Kidney (tissue), 22 donors: ENCODE measurements at places on chromosomes 2 and 18.
A peak's percentile ranks its signal among the peaks of the same experiment; 100 is the strongest.

GRCh38 chr18:46070815-46071652 is 1.0 kb downstream of the PSTPIP2 start:
- peak overlapping the region; percentile 59 for H3K4me3 ChIP-seq
- no peaks in the 10 kb centered on the region for H3K36me3 ChIP-seq
- H3K27me3 ChIP-seq, result no peaks in the 10 kb centered on the region
- no peak overlapping the region for H3K27ac ChIP-seq
- no peaks in the 10 kb centered on the region for H3K4me1 ChIP-seq

DNA sequence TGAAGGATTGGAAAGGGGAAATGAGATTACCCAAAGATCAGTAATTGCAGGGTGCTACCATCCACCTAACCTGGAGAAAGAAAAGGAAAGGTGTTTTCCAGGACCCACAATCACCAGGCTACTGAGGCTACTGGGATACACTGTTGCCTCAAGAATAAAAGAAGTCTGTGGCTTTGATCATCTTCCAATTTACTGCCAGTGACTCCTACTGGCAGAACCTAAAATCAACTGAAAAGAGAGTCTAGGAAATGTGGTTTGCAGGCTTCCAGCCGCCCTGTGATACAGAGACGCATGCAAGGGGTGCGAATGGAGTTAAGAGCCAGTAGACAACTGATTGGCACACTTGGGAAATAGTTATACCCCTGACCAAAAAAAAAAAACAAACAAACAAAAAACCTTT is 16.6 kb upstream of the TTL start:
- H3K27ac ChIP-seq, result no peak overlapping the region
- no peaks in the 10 kb centered on the region for H3K4me1 ChIP-seq
- no peak overlapping the region for H3K4me3 ChIP-seq
- no peaks in the 10 kb centered on the region for H3K36me3 ChIP-seq

GRCh38 chr2:4134551-4135550 is 431.5 kb downstream of the DCDC2C start:
- peaks cover 5% of the 10 kb centered on the region for H3K4me1 ChIP-seq
- no peak overlapping the region for H3K27ac ChIP-seq

- no peak overlapping the region for H3K27ac ChIP-seq
- no peaks in the 10 kb centered on the region for H3K36me3 ChIP-seq
- no peaks in the 10 kb centered on the region for H3K4me1 ChIP-seq
- no peaks in the 10 kb centered on the region for H3K27me3 ChIP-seq
- peak; percentile 43 for DNase-seq
- H3K4me3 ChIP-seq, result no peak overlapping the region
These were observed 50.6 kb downstream of the RAPH1 start for GRCh38 chr2:203484266-203485112.

GRCh38 chr2:1509271-1510065 is 96.2 kb downstream of the TPO start:
- no peaks in the 10 kb centered on the region for H3K4me1 ChIP-seq
- H3K36me3 ChIP-seq, result no peaks in the 10 kb centered on the region
- no peak overlapping the region for H3K4me3 ChIP-seq
- DNase-seq, result no peak
- H3K27me3 ChIP-seq, result no peaks in the 10 kb centered on the region

DNA sequence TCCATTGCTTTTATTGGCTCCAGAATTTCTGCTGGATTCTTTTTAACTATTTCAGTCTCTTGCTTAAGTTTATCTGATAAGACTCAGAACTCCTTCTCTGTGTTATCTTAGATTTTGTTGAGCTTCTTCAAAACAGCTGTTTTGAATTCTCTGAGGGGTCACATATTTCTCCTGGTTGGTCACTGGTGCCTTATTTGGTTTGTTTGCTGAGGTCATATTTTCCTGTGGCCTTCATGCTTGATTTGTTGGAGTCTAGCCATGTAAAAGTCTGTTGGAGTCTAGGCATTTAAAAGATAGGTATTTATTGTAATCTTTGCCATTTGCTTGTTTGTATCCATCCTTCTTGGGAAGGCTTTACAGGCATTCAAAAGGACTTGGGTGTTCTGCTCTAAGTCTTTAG is 398.7 kb downstream of the DSEL start:
- no peaks in the 10 kb centered on the region for H3K4me1 ChIP-seq
- no peak overlapping the region for H3K27ac ChIP-seq
- no peaks in the 10 kb centered on the region for H3K36me3 ChIP-seq
- DNase-seq, result no peak
- no peaks in the 10 kb centered on the region for H3K27me3 ChIP-seq
- H3K4me3 ChIP-seq, result no peak overlapping the region

GRCh38 chr2:24403832-24404212 is 43.5 kb upstream of the ITSN2 start:
- DNase-seq, result no peak
- no peak overlapping the region for H3K27ac ChIP-seq
- H3K4me3 ChIP-seq, result no peak overlapping the region
- H3K36me3 ChIP-seq, result no peaks in the 10 kb centered on the region
- no peaks in the 10 kb centered on the region for H3K27me3 ChIP-seq

- peaks cover 61% of the 10 kb centered on the region for H3K27me3 ChIP-seq
- H3K27ac ChIP-seq, result no peak overlapping the region
- no peak overlapping the region for H3K4me3 ChIP-seq
- H3K4me1 ChIP-seq, result no peaks in the 10 kb centered on the region
These were observed 5.9 kb upstream of the RAX start for GRCh38 chr18:59279193-59279592.

DNA sequence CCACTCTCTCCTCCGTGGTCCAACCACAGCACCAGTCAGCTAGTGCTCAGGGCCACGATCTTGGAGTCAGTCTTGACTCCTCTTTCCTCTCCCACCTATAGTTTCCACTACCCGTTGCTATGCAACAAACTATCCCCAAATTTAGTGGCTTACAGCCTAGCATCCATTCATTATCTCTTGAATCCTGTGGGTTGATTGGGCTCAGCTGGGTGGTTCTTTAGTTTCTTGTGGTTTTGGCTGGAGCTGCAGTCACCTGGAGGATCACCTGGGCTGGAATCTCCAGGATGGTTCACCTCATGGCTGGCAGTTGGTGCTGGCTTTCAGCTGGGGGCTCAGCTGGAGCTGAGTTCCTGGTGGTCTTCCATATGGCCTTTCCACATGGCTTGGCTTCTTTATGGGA is 149.9 kb downstream of the ASB1 start:
- no peak overlapping the region for H3K4me3 ChIP-seq
- H3K36me3 ChIP-seq, result no peaks in the 10 kb centered on the region
- no peaks in the 10 kb centered on the region for H3K4me1 ChIP-seq

DNA sequence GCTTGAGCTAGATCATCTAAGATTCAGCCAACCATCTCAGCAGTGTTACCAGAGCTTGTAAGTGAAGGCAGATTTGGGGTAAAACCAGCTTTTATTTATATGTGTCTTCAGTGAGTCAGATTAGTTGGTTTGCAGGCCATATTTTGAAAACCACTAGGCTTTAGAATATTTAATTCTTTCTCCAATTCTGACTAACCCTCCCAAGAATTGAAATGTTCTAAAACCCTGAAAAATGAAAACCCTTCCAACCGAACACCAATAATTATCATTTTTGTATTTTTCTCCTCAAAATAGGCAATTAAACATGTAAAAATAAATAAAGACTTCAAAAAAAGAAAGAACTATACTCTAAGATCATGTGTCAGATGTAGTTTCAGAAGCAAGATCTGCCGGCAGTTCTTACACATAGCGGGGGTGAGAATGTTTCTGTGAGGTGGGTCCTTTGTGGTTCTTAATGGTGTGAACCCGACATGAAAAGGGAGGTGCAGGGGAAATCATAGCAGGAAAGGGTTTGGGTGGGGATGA is 14.2 kb downstream of the PLEK start:
- no peak overlapping the region for H3K4me3 ChIP-seq
- H3K27me3 ChIP-seq, result no peaks in the 10 kb centered on the region
- DNase-seq, result no peak
- no peak overlapping the region for H3K27ac ChIP-seq
- H3K36me3 ChIP-seq, result no peaks in the 10 kb centered on the region

DNA sequence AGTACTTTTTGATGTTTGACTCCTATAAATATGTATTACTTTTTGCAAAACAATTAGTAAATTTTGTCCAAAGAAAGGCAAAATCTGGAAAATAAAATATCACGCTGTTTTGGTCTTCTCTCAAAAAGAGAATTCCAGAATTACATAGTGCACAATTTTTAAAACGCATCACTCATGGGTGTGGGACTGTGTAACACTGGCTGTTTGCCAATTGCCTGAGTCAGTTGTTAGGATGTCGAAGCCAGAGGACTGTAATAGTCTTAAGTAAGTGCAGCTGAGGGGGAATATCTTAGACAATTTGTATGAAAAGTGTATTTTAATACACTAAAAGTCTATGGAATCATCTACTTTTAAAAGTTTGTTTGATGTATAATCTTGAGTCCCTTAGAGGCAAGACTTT is 24.1 kb upstream of the EPHA4 start:
- no peaks in the 10 kb centered on the region for H3K36me3 ChIP-seq
- H3K27me3 ChIP-seq, result no peaks in the 10 kb centered on the region
- H3K27ac ChIP-seq, result no peak overlapping the region
- no peak overlapping the region for H3K4me3 ChIP-seq

DNA sequence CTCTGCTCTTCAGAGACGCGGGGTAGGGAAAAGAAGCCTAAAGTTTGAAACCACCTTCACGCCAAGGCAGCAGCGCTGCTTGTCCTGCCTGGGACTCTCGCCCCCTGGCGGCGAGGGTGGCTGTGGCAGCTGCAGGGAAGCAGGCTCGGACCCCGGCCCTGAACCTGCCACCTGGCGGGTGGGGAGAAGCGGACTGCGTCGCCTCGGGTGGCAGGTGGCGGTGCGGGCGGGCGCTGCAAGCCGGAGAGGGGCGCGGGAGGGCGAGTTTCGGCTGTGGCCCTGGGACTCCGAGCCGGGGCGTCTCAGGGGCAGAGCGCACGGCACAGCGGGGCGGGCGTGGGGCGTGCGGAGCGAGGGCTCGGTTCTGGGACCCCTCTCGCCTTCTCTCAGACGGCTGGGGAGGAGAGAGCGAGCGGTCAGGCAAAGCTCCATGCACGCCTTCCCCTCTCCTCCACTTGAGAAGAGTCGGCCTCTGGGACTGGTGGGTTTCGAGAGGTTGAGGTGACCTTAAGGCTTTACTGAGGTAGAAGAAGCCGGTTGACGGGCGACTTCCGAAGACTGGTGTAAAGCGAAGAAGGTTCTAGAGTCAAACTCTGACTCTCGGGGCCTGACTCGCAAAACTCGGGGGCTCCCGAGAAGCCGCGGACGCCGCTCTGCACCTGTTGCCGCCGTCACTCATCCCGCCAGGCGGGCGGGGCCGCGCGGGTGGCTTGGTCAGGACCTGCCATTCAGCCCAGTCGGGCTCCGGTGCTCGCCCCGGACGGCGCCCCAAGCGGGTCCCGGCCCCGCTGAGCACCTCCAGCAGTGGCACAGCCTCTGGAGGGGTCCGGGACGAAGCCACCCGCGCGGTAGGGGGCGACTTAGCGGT is 1.1 kb upstream of the BOLL start:
- no peaks in the 10 kb centered on the region for H3K27me3 ChIP-seq
- H3K27ac ChIP-seq, result no peak overlapping the region
- peak; percentile 61 for DNase-seq
- H3K4me1 ChIP-seq, result peaks cover 4% of the 10 kb centered on the region

GRCh38 chr2:53437371-53437770 is 330.2 kb upstream of the CHAC2 start:
- no peak overlapping the region for H3K27ac ChIP-seq
- H3K4me3 ChIP-seq, result no peak overlapping the region
- H3K36me3 ChIP-seq, result no peaks in the 10 kb centered on the region
- H3K4me1 ChIP-seq, result no peaks in the 10 kb centered on the region

GRCh38 chr18:44741511-44741910 is 60.8 kb downstream of the SETBP1 start:
- DNase-seq, result no peak
- H3K27me3 ChIP-seq, result no peaks in the 10 kb centered on the region
- H3K4me3 ChIP-seq, result no peak overlapping the region

- H3K36me3 ChIP-seq, result no peaks in the 10 kb centered on the region
- DNase-seq, result no peak
- no peak overlapping the region for H3K4me3 ChIP-seq
- H3K27ac ChIP-seq, result no peak overlapping the region
These were observed 401.6 kb upstream of the FSIP2 start for GRCh38 chr2:185337033-185337432.

- no peaks in the 10 kb centered on the region for H3K27me3 ChIP-seq
- DNase-seq, result no peak
- no peak overlapping the region for H3K27ac ChIP-seq
- H3K4me1 ChIP-seq, result no peaks in the 10 kb centered on the region
These were observed 130.5 kb downstream of the PLCL1 start for GRCh38 chr2:197934934-197935289.

DNA sequence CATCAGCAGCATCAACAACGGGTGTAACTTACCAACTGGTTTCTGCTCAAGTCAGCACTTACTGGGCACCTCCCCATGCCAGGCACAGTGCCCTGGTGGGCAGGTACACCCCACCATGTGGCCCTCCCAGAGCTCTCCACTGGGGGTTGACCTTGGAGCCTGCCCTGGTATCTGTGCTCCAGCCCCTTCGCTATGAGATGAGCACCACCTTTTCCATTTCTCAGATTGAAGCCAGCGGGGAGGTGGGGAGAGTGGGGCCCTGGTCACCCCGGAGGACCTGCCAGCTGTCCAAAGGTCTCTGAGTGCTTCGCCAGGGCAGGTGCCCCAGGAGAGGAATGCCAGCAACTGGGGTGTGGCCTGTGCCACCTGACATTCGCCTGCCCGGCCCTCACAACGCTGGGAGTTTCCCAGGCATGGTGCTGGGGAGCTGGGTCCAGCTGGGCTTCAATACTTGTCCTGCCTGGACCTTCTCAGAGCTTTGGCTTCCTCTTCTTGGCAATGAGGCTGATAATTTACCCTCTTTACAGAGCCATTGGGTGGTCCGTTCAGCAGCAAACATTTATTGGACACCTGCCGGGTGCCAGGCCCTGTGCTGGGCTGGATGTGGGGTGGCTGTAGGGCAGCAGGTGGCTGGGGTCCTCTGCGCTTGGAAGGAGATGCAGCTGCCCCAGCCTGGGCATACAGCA is 5.9 kb upstream of the ZAP70 start:
- no peaks in the 10 kb centered on the region for H3K27me3 ChIP-seq
- no peak overlapping the region for H3K4me3 ChIP-seq
- H3K36me3 ChIP-seq, result no peaks in the 10 kb centered on the region
- H3K27ac ChIP-seq, result no peak overlapping the region

DNA sequence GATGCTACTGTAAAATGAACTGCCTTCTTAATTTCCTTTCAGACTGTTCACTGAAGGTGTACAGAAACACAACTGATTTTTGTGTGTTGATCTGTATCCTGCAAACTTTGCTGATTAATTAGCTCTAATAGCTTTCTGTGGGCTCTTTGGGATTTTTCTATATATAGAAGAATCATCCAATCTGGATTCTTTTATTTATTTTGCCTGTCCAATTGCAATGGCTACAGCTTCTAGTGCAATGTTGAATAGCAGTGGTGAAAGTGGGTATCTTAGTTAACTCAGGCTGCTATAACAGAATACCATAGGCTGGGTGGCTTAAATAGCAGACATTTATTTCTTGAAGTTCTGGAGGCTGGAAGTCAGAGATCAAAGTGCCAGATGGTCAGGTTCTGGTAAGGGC is 74.4 kb downstream of the ID2 start:
- H3K27ac ChIP-seq, result no peak overlapping the region
- no peaks in the 10 kb centered on the region for H3K27me3 ChIP-seq
- peaks cover 5% of the 10 kb centered on the region for H3K4me1 ChIP-seq
- peaks cover 3% of the 10 kb centered on the region for H3K36me3 ChIP-seq

- H3K36me3 ChIP-seq, result no peaks in the 10 kb centered on the region
- H3K4me3 ChIP-seq, result no peak overlapping the region
- no peak overlapping the region for H3K27ac ChIP-seq
- H3K4me1 ChIP-seq, result no peaks in the 10 kb centered on the region
- no peaks in the 10 kb centered on the region for H3K27me3 ChIP-seq
These were observed 133.3 kb upstream of the NOSTRIN start for GRCh38 chr2:168669151-168669550.
